ENCODE measurements at places on chromosomes 1 and 21. TPM values are rescaled to one million over a fixed set of nuclear protein-coding genes. Genes with fewer than 3 reads are reported as not detected.

HORMAD1 gene
- polyA plus RNA-seq, result not detected

DNA sequence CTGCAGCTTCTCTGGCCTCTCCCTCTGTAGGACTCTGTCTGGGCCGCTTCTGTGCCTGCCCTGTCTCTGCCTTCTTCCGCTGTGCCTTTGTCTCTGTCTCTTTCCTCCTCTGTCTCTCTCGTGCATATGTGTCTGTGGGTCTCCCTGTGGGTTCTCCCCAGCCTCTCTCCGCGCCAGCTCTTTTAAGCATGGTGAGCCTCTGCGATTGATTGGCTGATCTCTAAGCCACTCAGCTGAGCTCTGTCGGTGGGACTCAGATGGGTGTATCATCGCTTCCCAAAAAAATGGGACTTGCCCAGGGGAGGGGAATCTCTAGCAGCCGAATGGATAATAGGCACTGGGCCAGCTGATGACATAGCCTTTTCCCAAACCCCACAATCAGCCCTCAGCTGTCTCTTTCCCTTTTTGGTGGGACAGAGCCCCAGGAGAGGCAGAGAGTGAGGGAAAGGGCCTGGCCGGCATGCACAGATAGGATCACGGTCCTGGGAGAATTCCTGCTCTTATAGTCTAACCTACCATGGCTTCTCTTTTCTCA, at the start of gene ADAMTS4:
Gene ADAMTS4, minus strand, starts transcription at position 158 of the 535 bp plus-strand sequence. CDS start 427 bp downstream, outside the sequence.
- H3K27me3 ChIP-seq, result no peaks in the 10 kb centered on the region
- peak within 1 kb of the TSS; percentile 100 for H3K27ac ChIP-seq
- peaks cover 7% of the 10 kb centered on the region for H3K36me3 ChIP-seq
- peak; percentile 91 for DNase-seq
- peak within 1 kb of the TSS; percentile 82 for H3K4me3 ChIP-seq

- H3K27ac ChIP-seq, result no peak overlapping the region
- H3K4me1 ChIP-seq, result no peaks in the 10 kb centered on the region
- peaks cover 24% of the 10 kb centered on the region for H3K27me3 ChIP-seq
- H3K36me3 ChIP-seq, result no peaks in the 10 kb centered on the region
These were observed 3.1 kb upstream of the S100A8 start for GRCh38 chr1:153393926-153394325.

ALX3 gene
- not detected for polyA plus RNA-seq

- no peak overlapping the region for H3K4me3 ChIP-seq
- H3K27ac ChIP-seq, result no peak overlapping the region
- H3K27me3 ChIP-seq, result no peaks in the 10 kb centered on the region
- no peaks in the 10 kb centered on the region for H3K36me3 ChIP-seq
- DNase-seq, result no peak
These were observed 663.7 kb downstream of the ADGRL2 start for GRCh38 chr1:82464362-82465001.

GRCh38 chr1:212922016-212922415, 28.3 kb upstream of the VASH2 start:
- H3K36me3 ChIP-seq, result no peaks in the 10 kb centered on the region
- DNase-seq, result no peak
- no peak overlapping the region for H3K27ac ChIP-seq
- peaks cover 31% of the 10 kb centered on the region for H3K27me3 ChIP-seq
- no peak overlapping the region for H3K4me3 ChIP-seq
- peaks cover 18% of the 10 kb centered on the region for H3K4me1 ChIP-seq

DNA sequence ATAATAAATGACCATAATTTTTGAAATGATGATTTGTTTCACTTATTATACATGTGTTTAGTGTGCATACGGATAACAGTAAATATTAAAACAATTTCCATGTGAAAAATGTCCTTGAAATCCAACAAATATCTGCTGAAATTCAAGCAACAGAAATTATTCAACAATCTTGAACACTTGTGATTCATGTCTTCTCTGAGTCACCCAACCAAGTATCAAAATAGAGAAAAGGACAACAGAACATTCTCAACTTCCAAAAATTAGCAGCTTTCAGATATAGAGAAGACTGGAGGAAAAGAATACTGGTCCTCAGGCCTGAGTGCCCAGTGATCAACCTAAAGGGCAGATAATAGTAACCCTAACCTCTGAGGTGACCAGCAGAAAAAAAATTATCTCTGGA, 90.8 kb downstream of the VAV3 start:
- H3K4me1 ChIP-seq, result peaks cover 42% of the 10 kb centered on the region
- H3K36me3 ChIP-seq, result no peaks in the 10 kb centered on the region
- no peak overlapping the region for H3K4me3 ChIP-seq
- no peak overlapping the region for H3K27ac ChIP-seq
- DNase-seq, result peak; percentile 65
- no peaks in the 10 kb centered on the region for H3K27me3 ChIP-seq

- H3K27me3 ChIP-seq, result no peaks in the 10 kb centered on the region
- H3K27ac ChIP-seq, result peak overlapping the region; percentile 40
- peak; percentile 57 for DNase-seq
- H3K4me3 ChIP-seq, result no peak overlapping the region
- H3K4me1 ChIP-seq, result peaks cover 16% of the 10 kb centered on the region
These were observed 199.4 kb upstream of the EDN2 start for GRCh38 chr1:41683681-41684500.

DNA sequence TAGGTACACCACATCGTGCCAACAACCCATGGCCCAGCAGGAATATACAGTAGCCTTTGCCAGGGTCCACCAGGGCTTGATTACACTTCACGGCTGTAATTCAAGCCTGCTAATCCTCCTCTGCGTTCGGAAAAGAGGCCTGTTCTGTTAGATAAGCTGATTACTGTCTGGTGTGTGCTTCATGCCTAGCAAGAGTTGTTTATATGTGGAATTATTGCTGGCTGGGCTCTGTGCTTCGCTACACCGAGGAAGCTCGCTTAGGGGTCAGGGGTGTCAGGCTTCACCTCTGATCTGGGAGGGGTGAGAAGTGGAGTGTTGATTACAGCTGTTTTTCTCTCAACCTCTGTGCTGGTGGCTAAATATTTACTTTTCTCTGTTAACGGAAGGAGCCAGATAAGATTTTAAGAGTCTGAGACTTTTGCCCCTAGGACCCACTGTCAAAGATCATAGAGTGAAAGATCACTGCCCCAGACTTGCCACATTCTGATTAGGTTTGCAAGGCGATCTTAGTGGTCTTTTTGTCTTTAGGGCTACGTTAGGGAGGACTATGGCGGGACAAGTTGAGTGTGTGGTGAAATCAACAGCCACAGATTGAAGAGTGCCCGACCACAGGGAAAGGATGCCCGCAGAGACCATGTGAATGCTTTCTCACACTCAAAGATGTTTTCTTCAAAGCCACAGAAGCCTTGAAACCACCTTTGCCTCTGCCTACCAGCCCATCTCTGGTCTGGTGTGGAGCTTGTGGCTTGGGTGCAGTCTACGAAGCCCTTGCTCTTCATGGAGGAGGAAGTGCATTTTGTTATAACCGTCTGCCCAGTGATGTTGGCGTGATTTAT, 216.1 kb downstream of the PBX1 start:
- no peaks in the 10 kb centered on the region for H3K27me3 ChIP-seq
- H3K4me1 ChIP-seq, result peaks cover 48% of the 10 kb centered on the region
- peak overlapping the region; percentile 92 for H3K27ac ChIP-seq
- H3K4me3 ChIP-seq, result no peak overlapping the region
- H3K36me3 ChIP-seq, result no peaks in the 10 kb centered on the region

DNA sequence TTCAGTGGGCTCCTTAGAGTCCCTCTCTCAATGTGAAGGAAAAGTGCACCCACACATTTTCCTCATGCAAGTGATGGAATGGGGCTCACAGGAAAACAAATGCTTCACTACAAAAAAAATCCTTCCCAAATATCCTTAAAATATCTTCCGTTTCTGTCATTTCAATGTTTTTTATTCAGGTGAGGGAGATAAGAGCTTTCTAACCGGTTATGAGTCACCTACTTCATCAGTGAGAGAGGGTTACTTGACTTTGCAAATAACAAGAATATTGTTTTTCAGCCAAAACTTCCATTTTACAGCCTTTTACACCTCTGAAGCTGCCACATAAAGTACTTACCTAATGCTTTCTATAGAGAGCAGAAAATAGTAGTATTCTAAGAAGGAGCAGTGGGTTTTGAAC, 98.3 kb upstream of the CD55 start:
- H3K27ac ChIP-seq, result no peak overlapping the region
- no peak for DNase-seq
- no peaks in the 10 kb centered on the region for H3K4me1 ChIP-seq
- H3K27me3 ChIP-seq, result no peaks in the 10 kb centered on the region

DNA sequence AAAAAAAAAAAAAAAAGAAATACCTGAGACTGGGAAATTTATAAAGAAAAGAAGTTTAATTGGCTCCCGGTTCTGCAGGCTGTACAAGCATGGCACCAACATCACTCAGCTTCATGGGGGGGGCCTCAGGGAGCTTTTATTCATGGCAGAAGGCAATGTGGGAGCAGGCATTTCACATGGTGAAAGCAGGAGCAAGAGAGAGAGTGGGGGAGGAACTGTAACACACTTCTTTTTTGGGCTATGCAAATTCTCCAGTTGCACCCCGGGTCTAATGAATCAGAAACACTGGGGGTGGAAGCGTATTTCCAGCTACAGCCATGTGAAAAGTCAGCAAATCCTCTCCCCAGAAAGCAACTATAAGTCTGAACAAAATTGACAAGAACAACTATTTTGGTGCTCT, 11.8 kb upstream of the SOD1 start:
- H3K27ac ChIP-seq, result no peak overlapping the region
- H3K4me3 ChIP-seq, result no peak overlapping the region
- no peaks in the 10 kb centered on the region for H3K4me1 ChIP-seq
- no peaks in the 10 kb centered on the region for H3K36me3 ChIP-seq
- no peaks in the 10 kb centered on the region for H3K27me3 ChIP-seq
- DNase-seq, result no peak

GRCh38 chr1:183739082-183739481, 65.8 kb upstream of the RGL1 start:
- no peak overlapping the region for H3K4me3 ChIP-seq
- no peak overlapping the region for H3K27ac ChIP-seq
- H3K36me3 ChIP-seq, result no peaks in the 10 kb centered on the region
- peaks cover 27% of the 10 kb centered on the region for H3K4me1 ChIP-seq
- H3K27me3 ChIP-seq, result no peaks in the 10 kb centered on the region

MROH9 gene
- polyA plus RNA-seq, result not detected

- no peak overlapping the region for H3K4me3 ChIP-seq
- H3K36me3 ChIP-seq, result no peaks in the 10 kb centered on the region
- H3K27ac ChIP-seq, result no peak overlapping the region
- H3K27me3 ChIP-seq, result no peaks in the 10 kb centered on the region
These were observed 262.8 kb upstream of the VAMP3 start for GRCh38 chr1:7508052-7508933.

FAM151A gene
- not detected for polyA plus RNA-seq

CLIC6 gene
- 0.08 TPM for polyA plus RNA-seq

DNA sequence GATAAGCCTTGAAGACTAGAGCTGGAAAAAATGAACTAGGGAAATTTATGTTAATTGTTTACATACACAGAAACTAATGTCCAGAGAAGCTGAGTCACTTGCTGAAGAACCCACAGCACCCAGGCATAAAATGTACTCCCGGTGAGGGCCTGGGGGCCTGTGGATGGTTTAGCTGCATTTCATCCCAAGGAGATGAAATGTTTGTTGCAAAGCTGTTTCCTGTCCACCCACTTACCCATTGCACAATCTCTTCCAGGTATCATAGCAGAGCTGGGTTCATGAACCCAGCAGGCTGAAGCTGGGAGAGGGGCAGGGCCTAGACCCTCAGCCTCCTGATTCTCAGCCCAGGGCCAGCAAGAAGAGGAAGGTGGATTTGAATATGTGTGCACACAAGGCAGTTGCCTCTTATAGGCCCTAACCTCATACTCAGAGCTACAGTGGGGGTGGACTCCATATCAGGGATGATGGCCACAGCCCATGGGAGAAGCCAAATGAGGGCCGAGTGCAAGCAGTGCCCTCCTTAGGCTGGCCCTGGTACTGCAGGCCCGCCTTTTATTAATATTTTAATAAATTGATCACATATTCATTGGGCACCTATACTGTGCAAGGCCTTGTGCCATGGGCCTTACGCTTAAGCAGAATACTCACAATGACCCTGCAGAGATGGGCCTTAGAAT, 110.8 kb downstream of the LACTBL1 start:
- peak; percentile 86 for DNase-seq
- H3K27ac ChIP-seq, result peak overlapping the region; percentile 63
- H3K4me1 ChIP-seq, result peaks cover 14% of the 10 kb centered on the region
- H3K4me3 ChIP-seq, result no peak overlapping the region
- no peaks in the 10 kb centered on the region for H3K36me3 ChIP-seq

GRCh38 chr1:107430540-107431228, 289.8 kb downstream of the NTNG1 start:
- peak; percentile 52 for DNase-seq
- no peak overlapping the region for H3K27ac ChIP-seq
- H3K27me3 ChIP-seq, result no peaks in the 10 kb centered on the region
- H3K36me3 ChIP-seq, result no peaks in the 10 kb centered on the region
- no peaks in the 10 kb centered on the region for H3K4me1 ChIP-seq
- no peak overlapping the region for H3K4me3 ChIP-seq

- H3K4me1 ChIP-seq, result peaks cover 56% of the 10 kb centered on the region
- no peaks in the 10 kb centered on the region for H3K36me3 ChIP-seq
- DNase-seq, result no peak
- no peaks in the 10 kb centered on the region for H3K27me3 ChIP-seq
- H3K4me3 ChIP-seq, result no peak overlapping the region
- peak overlapping the region; percentile 68 for H3K27ac ChIP-seq
These were observed 181.7 kb downstream of the DHRS3 start for GRCh38 chr1:12436345-12436658.

MSH4 gene
- polyA plus RNA-seq, result not detected

CD34 gene
- 0.34 TPM for polyA plus RNA-seq

- H3K27ac ChIP-seq, result no peak overlapping the region
- no peak overlapping the region for H3K4me3 ChIP-seq
- H3K4me1 ChIP-seq, result no peaks in the 10 kb centered on the region
- no peak for DNase-seq
- H3K27me3 ChIP-seq, result no peaks in the 10 kb centered on the region
These were observed 196.9 kb upstream of the ETV3 start for GRCh38 chr1:157335056-157335455.

DNA sequence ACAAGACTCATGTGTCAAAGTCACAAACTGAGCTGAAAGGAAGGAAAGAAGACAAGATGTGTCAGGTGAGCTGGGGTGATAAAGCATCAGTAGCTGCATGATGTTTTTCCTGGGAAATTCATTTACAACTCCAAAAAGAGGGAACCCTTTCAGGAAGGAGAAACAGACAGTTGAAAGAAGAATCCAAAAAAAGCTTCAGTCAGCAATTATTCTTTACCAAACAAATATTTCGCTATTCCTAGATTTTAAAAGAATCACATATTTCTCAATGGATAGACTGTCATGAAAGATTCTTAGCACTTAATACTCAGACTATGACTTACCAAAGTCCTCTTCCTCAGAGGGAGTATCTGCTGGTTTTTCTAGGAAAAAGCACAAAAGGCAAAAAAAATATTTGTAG, 214.7 kb downstream of the SLC44A5 start:
- no peaks in the 10 kb centered on the region for H3K4me1 ChIP-seq
- no peak overlapping the region for H3K4me3 ChIP-seq
- no peak for DNase-seq
- H3K36me3 ChIP-seq, result no peaks in the 10 kb centered on the region

DNA sequence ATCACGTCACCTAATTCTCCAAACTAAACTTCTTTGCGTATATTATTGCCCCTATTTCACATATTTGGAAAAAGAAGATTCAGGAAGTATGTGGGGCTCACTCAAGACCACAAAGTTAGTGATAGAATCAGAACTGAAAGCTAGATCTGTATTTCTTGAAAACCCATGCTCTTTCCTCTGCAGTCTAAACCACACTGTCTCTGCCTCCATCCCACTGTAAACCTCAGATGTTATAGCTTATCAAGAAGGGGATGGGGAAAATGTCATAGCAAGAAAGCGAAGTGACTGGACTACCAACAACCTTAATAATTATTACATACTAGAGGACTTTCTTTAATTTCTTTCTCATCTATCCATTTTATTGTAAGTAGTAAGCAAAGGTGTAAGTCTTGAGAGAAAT, 257.7 kb upstream of the SGIP1 start:
- H3K36me3 ChIP-seq, result no peaks in the 10 kb centered on the region
- H3K4me3 ChIP-seq, result no peak overlapping the region
- H3K4me1 ChIP-seq, result peaks cover 35% of the 10 kb centered on the region
- H3K27ac ChIP-seq, result no peak overlapping the region

Measured in GM23248 (cell line).